CD4-positive, alpha-beta T cell treated with Interleukin-4 for 4 hours (primary cell): ENCODE measurements at places on chromosomes 12 and 14.

DNA sequence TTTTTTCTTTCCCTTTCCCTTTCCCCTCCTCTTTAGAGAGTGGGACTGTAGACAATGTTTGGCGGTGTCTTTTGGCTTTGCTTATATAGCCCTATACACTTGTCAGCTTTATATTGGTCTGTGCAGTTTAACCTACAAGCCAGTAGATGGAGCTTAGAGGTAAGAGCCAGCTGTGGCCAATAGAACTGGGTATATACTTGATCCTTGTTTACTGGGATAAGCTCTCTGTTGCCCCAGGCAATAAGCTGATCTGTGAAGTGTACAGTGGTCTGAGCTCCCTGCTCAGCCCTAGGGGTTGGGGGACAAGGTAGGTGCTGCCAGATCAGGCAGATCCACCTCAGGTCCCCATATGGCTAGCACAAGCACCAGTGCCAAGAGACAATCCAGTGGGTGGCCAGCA is 434.1 kb downstream of the NOVA1 start:
- DNase-seq = no peak

GRCh38 chr12:50192908-50193307 is 25.7 kb upstream of the CERS5 start:
- DNase-seq = no peak

DNA sequence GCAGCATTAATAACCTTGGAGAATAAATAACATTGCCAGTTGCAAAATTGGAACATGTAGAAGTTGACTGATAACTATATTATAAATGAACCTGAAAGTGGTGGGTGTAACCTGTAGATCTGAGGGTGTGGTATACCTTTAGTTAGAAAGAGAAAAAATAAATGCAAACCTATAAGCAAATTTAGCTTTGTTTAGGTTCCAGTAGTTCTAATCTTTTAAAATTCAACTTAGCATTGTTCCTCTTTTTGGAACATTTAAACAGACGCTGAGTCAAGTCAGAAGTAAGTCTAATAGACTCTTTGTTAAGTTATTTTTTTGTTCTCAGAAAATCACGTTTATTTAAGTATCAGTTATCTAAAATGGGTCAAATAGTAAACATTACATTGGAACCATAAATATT is 120.0 kb downstream of the DNAI7 start:
- no peak for DNase-seq

- no peak for DNase-seq
Observed at GRCh38 chr14:60637479-60638315, 11.6 kb downstream of the SIX1 start.

DNA sequence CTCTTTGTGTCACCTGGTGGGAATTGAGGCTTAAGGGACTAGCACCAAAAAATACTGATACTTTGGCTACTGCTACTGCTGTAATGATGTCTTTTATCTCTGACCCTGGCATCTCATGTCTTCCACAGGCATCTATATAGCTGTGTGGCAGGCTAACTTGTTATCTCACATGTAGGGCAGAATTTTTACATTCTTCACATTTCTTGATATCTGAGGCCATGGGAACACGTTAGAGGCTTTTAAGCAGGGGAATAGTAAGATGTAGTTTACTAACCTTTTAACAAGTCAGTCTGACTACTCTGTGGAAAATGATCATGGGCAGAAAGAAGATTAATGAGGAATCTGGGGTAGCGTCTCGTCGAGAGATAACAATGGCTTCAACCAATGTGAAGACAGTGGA is 498.4 kb downstream of the PCNX1 start:
- no peak for DNase-seq

GRCh38 chr14:63982156-63982555 is 129.4 kb downstream of the SYNE2 start:
- no peak for DNase-seq

GRCh38 chr12:66118240-66118891 is 12.2 kb downstream of the LLPH start:
- DNase-seq = no peak

DNA sequence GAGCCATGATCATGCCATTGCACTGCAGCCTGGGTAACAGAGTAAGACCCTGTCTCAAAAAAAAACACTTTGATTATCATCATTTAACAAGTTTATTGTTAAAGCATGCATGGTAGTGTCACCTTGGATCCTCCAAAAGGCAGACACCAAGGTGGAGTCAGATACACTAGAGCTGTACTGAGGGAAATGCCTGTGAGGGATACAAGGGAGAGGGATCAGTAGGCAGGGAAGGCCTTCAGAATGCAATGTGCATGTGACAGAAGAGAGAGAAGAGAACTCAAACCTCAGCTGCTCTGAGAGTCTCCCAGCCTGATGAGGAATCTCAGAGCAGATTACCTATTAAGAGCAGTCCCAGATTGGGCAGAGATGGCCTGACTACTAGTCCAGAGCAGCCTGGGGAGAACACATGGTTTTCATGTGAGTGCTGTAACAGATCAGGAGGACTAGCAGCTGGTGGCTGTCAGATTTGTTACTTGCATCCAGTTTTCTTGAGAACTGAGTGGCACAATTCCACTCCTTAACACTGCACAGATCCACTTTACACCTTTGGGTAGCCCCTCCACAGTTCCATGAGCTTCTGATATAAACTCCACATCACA is 38.0 kb upstream of the A2ML1 start:
- no peak for DNase-seq

- no peak for DNase-seq
Observed at GRCh38 chr14:31080056-31080455, 53.9 kb upstream of the STRN3 start.

DNA sequence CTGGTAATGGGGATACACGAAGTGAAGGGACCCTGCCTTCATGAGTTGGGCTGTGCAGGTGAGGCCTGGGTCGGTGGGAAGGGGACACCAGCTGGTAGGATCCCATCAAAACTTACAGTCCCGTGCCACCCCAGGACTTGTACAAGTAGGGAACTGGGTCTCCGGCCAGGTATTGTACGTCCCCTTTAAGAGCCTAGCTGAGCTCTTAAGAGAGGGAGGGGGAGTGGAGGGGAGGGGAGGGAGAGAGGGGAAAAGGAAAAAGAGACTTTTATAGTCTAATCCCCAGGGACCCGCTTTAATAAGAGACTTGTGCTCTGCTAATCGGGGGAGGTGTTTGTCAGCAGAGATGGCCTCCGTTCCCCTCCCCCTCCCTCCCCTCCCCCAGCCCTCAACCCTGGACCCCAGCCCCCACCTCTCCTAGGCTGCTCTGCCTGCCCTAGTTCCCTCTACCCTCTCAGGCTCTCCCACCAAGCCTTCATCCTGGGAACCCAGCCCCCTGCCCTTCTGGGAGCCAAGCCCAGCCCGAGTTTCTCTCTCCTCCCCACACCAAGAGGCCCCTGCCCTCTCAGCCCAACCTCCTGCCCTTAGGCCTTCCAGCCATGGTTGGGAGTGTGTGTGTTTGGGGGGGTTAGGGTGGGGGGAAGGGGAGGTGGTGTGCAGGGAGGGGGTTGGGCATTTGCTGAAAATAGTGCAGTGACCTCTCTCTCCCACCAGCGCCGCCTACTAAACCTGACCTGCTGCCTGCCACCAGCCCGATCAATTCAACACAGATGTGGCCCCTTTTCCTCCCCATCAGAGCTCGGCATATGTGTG is 2.6 kb downstream of the GDF11 start:
- no peak for DNase-seq

- no peak for DNase-seq
Observed at GRCh38 chr12:92445253-92446082, 257.3 kb upstream of the PLEKHG7 start.

GRCh38 chr14:68665131-68665530 is 127.7 kb downstream of the ZFP36L1 start:
- DNase-seq = no peak

DNA sequence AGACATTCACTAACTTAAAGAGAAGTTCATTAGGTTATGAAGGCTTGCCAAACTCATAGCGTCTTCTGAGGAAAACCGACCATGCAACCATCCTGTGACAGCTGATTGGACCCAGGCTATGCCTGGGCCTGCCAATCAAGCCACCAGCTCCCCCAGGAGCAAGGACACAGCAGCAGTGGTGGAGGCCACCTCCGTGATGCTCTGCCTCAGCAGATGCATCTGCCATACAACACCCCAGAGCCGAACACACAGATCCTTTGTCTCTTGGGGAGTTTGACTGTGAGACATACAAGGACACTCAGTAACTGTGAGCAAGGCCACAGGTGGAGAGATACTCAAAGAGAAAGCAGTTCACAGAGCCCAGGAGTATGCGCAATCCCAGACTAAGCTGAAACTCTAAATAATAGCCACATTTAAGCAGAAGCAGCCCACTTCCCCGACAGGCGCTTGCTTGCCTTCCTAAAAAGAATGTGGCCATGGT is 10.0 kb upstream of the CNIH1 start:
- DNase-seq = no peak

DNA sequence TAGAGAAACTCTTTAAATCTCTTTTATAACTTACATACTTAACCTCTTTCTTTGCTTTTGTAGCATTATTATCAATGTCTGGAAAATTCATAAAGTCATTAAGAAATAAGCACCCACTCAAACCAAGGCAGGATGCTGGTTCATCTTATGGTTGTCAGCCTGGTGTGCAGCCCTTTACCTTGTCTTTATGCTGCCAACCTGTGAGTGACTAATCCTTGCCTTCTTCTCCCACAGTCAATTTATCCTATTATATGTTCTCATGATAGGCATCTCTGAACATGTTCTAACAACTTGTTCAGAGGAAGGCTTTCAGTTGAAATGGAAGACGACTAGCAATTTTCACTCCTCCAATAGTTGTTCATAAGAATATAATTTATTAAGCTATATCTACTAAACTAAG is 186.9 kb upstream of the CAND1 start:
- no peak for DNase-seq

GRCh38 chr12:119676573-119676972 is 8.6 kb downstream of the PRKAB1 start:
- DNase-seq = no peak

DNA sequence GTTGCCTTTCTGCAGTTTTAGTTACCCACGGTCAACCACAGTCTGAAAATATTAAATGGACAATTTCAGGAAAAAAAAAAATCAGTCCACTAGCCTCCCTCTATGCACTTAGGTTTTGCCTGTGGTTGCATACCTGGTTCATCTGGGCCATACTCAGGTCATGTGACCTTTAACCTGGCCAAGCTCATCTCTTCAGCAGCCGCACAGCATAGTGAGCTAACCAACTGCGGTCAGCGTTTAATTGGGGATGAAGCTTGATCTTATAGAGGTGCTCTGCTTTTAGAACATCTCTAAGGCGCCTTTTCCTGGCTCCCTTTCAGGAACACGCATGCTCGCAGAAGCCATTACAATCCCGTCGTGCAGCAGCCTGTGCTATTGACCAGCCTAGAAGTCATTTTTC is 177.2 kb upstream of the HMGA2 start:
- no peak for DNase-seq

DNA sequence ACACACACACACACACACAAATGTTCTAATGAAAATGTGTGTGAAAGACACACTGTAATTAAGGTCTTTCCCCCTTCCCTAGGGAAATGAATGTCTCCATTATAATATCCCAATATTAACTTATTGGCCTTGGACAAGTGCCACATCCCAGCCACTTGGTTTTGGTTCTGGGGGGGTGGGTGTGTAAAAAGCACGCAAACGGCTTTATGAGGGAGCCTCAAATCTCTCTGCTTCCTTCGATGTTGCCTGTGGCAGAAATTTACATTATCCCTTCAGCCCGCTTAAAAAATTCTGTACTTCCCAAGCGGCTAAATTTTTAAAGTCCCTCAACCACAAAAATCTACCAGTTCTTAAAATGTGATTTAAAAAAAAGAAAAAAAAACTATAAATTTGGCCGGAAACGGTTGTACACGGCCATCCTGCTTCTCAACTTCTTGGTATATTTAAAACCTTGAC is 432 bp downstream of the C14orf93 start:
- no peak for DNase-seq

- no peak for DNase-seq
Observed at GRCh38 chr14:52269982-52270381, 2.5 kb downstream of the PTGDR start.

- no peak for DNase-seq
Observed at GRCh38 chr14:74551431-74552371, 58.1 kb downstream of the ISCA2 start.

- no peak for DNase-seq
Observed at GRCh38 chr14:74653386-74654138, 41.5 kb upstream of the LTBP2 start.
